SJSA1 (cell line): ENCODE measurements at places on chromosomes 3 and 15.

- no peak for DNase-seq
Measured at GRCh38 chr15:58830556-58830955, 59.5 kb downstream of the MINDY2 start.

- DNase-seq: no peak
Measured at GRCh38 chr3:173467501-173467900, 70.0 kb downstream of the NLGN1 start.

- DNase-seq: no peak
Measured at GRCh38 chr3:144868506-144868905, 896.9 kb downstream of the DIPK2A start.

GRCh38 chr15:79522656-79523055 is 90.5 kb downstream of the MINAR1 start:
- no peak for DNase-seq

DNA sequence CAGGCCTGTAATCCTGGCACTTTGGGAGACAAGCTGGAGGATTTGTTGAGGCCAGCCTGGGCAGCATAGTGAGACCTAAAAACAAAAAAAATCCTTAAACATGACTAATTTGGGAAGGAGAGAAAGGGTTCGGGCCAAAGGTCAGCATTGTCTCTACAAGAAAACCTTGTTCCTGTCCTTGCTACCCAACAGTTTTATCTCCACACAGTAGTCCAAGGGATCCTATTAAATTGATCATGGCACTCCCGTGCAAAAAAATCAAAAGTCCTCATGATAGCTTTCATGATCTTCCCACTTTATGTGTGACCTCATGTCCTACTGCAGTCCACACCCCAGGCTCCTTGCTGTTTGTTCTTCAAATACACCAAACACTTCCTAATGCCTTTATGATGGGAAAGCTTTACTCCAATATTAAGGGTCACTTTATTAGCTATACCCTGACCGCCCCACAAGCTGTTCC is 4.2 kb downstream of the RPL15 start:
- DNase-seq: no peak

DNA sequence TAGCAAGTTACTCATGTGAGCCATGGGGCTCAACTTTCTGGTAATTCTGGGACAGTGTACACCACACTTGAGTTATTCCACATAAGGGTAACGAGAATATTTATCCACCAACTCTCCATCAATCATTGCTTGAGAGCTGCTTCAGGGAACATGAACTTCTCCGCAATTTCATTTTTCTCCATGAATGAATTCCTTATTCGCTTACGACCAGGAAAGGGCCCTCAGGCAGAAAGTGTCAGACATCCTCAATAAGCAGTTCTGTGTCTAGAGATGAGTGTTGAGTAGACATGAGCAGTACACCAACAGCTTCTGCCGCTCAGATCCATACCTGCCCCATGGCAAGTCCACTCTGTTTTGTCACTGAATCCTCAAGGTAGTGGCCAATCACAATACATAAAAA is 24.8 kb upstream of the IQCF2 start:
- no peak for DNase-seq

- DNase-seq: no peak
Measured at GRCh38 chr3:57805266-57805665, 49.2 kb downstream of the SLMAP start.

DNA sequence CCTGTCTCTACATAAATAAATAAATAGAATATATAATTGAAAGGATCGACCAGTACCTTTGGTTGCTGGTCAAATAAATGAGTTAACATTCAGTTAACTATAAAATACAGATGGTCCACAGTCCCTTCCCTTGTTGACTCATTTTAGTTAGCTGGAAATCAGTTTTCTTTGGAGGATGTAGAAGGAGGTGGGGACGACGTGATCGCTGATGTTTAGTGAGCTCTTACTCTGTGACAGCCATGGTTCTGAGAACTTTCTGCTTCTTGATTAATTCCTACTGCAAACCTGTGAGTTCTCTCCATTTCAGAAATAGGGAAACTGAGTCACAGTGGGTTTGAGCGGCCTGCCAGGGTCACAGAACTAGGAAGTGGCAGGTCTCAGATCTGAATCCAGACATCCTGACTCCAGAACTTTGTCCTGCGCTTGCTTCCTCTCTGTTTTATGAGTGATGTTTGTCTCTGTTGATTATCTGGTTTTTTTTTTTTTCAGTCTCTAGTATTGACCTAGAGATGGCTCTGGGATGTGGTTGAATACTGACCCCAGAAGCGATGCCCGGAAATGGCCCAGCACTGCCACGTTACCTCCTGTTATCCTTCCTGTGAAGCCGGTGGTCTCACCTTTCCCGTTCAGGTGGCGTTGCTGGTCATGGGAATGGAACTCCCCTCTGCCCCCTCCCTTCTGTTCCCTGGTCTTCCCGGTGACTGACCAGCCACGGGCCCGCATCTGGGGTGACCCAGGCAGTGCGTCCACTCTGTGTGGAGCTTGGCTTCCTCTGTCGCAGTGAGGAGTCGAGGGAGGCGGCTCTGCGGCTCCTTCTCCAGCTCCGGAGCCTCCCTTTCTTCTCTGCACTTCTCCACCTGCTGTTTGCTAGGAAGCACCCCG is 18.2 kb downstream of the SYNM start:
- DNase-seq: peak; percentile 31

DNA sequence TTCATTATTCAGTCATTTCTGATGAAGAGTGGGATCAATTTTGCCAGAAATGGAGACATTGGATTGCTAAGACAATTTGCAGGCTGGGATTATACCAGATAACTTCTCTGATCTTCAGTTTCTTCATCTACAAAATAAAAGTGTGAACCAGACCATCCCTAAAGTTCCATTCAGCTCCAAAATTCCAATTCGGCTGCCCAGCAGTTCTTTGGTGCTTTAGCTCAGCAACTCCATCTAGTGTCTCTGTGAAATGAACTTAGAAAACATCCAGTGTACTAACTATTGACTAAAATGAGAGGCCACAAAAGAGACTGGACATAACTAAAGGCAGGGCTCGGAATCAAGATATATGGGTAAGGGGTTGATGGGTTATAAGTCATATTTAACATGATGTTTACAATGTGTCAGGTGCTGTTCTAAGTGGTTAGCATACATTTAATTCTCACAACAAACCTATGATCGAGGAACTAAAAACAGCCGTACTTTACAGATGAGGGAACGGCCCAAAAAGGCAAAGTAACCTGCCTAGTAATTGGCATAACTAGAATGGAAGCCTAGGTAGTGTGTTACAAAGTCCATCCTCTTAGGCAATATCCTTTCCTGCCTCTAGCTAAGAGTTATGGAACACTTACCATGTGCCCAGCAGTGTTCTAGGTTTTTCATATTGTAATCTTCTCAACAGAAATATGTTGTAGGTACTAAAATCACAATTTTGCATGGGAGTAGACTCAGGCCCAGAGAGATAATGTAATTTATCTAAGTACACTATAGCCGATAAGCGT is 17.0 kb downstream of the THAP10 start:
- no peak for DNase-seq

- no peak for DNase-seq
Measured at GRCh38 chr15:25391971-25392721, 46.7 kb downstream of the UBE3A start.

- peak; percentile 49 for DNase-seq
Measured at GRCh38 chr3:194043516-194043915, 92.4 kb upstream of the HES1 start.

DNA sequence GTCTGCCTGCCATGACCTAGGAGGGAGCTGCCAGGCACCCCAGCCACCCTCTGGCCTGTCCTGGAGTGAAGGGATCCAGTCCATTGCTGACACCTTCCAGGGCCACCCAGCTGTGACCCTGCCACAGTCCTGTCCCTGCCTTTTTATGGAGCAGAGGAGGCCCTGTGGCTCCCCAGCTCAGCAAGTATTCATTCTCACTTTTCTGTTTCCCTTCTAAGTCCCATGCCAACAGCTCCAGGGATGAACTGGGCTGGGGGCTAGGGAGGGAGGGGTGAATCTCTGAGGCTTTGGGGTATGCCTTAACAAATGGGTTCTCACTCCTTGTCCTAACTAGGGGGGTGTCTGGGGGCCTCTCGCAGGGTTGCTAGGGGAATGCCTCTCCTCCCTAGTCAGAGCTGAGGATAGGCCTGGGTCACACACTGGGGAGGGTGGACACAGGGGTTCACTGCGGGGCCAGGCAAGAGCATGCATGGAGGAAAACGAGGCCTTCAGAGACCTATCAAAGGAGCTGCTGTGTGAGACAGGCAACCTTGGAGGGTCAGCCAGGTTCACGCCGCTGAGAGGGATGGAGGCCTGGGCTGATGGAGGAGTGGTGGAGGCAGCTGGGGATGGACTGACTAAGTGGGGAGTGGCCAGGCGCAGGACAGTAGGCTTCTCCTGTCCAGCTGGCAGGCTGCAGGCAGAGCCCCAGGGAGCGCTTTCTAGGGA is 31.8 kb downstream of the EPHB3 start:
- no peak for DNase-seq

DNA sequence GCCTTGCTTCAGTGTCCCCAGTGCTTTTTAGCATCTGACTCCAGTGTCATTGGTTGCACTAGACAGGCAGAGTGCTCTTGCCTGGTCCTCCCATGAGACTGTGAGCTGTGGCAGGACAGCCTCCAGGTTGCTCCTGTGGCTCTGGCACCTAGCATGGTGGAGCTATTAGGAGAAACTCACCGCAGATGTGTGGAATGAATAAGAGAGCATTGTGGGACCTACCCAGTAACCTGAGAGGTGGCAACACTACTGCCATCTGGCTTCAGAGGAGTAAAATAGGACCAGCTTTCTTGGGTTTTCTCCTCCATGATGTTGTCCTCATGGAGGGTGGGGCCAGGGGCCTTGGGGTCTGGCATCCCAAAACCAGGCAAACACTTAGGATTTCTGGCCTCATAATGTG is 183.6 kb downstream of the EPHB1 start:
- DNase-seq: no peak

DNA sequence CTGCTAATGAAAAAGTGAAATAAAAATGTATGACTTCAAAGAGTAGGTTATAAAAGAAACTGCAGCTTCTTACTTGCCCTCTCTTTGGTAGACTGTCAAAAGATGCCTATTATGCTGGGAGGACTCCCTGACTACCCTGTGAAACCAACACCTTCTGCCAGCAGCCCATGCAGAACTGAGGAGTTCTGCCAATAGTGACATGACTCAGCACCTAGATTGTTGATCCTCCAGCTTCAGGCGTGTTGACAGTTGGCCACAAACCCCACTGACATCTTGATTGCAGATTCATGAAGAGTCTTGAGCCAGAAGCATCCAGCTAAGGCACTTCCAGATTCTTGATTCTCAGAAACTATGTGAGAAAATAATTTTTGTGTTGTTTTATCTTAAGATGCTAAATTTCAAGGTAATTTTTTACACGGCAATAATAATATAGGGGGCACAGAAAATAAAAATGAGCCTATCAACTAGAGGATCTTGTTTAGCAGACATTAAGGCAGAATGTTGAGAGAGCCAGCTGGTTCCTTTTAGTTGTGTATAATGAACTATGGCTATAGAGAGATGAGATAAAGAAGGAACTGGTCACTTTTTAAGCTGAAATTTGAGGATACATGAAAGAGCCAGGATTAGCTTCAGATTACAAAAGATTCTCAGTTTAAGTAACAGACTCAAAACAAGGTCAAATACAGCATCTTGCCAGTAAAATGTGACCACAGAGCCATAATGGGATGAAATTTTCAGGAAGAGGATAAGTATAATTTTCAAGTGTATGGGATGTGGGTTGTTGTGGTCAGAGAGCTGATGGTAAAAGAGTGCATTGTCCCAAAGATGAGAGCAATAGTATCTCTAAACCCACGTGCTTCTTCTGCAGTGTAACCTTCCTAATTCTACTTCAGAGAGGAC is 588.7 kb upstream of the CBLB start:
- peak; percentile 6 for DNase-seq

GRCh38 chr15:31328428-31328968 is 1.9 kb downstream of the KLF13 start:
- no peak for DNase-seq

- no peak for DNase-seq
Measured at GRCh38 chr3:151209654-151210053, 6.6 kb upstream of the GPR171 start.

DNA sequence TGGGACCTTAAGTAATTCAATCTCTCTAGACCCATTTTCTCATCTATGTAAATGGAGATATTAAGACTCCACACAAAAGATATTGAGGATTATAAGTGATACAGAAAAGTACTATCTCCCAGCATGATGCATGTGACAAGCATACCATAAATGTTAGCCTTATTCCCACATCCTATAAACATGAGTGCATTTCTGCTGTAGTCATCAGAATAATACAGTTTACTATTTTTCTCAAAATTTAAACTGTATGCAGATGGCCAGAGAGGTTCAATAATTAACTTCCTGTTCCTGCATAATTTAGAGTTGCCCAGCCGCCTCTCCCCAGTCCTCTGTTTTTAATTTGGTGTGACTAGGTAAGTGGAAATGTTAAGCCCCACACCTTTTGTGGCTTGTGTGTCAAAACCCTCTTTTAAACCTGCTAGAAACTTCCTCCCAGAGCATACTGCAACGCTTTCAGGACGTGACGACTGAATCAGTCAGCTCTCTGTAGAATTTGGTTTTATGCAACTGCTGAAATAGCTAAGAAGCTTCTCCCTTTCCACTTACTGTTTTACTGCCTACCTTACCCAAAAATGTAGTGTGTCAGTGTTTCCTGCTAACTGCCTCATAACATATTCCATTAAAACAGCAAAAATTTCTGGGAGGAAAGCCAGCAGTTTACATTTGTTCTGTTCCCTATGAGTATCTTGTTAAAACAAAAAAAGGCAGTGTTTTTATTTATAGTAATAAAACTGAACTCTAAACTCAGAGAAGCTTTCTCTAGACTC is 1037.9 kb downstream of the EPHA3 start:
- no peak for DNase-seq

- DNase-seq: no peak
Measured at GRCh38 chr3:119098619-119099222, 47.2 kb upstream of the TEX55 start.
